Pons (tissue), 1 donor: ENCODE measurements at places on chromosomes 2 and 18.

- DNase-seq: no peak
Observed at GRCh38 chr2:17084877-17085276, 419.2 kb upstream of the CYRIA start.

DNA sequence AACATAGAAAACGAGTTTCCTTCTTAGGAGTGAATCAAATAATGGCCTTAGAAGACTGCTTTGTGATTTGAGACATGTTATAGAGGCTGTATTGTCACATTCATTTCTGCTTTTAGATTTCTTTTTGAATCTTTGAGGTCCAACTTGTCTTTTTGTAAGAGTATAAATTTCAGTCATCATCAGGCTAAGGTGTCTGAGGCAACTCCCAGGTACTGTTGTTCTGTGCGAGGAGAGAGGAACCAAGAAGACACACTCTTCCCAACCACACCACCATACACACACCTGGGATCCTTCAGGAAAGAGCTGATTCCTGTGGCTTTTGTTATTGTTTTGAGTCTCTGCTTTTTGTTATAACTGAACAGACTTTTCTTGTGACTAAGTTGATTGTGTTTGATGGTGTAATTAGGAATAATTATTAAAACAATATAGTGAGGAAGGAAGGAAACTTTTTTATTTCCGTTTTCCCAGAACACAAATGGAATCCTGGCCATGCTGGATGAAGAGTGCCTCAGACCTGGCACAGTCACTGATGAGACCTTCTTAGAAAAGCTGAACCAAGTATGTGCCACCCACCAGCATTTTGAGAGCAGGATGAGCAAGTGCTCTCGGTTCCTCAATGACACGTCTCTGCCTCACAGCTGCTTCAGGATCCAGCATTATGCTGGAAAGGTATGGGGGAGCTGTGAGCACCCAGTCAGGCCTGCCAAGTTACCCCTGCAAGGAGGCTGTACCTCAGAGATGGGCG lies 140.4 kb downstream of the MYO1B start:
- DNase-seq: no peak

- DNase-seq: no peak
Observed at GRCh38 chr2:50594233-50594632, 437.7 kb downstream of the NRXN1 start.

- no peak for DNase-seq
Observed at GRCh38 chr2:9738535-9739496, 104.5 kb upstream of the TAF1B start.

GRCh38 chr2:100692906-100693305 lies 127.0 kb upstream of the NPAS2 start:
- no peak for DNase-seq
